Activated CD8-positive, alpha-beta memory T cell treated with anti-CD3 and anti-CD28 coated beads, Interleukin-2, amount 10 ng/mL, durations not matched to agents 7 days and 5 days (primary cell): ENCODE measurements at places on chromosomes 5 and 9.

- DNase-seq = no peak
Observed at GRCh38 chr5:126970517-126971017, 59.8 kb downstream of the MARCHF3 start.

- no peak for DNase-seq
Observed at GRCh38 chr5:160628619-160628968, 206.9 kb downstream of the PTTG1 start.

- no peak for DNase-seq
Observed at GRCh38 chr5:96180684-96181435, 219.2 kb upstream of the ELL2 start.

DNA sequence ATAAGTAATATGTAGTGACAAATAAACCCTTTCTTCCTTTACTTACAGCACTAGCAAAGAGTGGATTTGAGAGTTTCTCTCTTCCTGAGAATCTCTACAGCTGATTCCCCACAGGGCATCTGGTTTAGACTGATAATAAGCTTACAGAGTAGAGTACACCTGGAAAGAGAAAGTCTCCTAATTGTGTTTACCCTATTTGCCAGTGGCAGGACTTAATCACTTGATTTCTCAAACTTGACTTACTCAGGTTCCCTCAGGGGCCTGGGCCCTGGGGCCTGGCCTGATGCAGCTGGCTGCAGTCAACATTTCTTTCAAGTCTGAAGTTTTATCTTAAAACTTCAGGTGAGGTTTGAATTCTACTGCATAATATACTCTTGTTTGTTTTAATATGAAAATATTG is 38.0 kb upstream of the UBTD2 start:
- DNase-seq = no peak

DNA sequence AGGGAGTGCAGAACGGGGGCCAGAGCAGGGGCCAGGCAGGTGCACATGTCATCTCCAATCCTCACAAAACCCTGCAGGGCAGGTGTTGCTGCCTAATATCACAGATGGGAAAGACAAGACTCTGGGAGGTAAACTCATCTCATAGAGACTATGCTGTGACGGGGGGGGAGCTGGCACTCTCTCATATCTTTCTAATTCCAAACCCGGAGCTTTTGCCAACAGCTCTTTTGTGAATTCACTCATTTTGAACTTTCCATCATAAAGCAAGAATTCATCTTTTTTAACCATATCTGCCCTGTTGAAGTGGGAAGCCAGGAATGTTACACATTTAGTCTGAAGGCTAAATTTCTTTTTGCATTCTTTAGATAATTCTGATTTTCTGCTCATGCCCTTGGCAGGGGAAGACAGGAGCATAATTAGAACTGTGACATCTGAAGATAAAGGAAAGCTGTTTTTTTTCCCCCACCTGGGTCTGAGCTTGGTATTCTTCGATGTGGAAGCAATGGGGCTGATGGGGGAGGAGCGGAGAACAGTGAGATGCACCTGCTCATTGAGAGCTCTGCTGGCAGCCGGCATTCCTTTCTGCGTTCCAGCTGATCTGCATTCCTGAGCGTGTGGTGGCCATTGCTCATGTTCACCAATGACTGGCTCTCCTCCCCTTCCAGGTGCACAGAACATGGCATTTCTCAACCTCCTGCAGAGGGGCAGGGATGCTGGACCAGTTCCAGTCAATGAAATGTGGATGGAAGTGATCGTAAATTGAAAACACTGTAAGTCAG is 159.2 kb downstream of the NSG2 start:
- DNase-seq = no peak

DNA sequence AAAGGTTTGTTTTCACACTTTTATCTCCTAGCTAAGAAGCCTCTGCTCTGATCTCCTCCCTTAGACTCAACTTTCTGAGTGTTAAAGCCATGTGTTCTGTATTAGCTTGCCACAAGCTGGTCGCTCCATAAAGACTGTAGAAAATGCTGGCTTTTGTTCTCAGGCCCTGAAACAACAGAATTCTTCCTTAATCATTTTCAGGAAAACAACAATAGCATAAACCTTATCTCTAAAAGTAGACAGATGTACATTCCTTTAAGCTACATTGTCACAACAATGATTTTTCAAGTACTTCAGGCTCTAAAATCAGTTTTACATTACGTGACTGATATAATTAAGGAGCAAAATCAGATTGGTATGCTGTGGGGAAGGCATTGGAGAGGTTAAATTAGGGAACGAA is 41.9 kb downstream of the VCAN start:
- DNase-seq = no peak

DNA sequence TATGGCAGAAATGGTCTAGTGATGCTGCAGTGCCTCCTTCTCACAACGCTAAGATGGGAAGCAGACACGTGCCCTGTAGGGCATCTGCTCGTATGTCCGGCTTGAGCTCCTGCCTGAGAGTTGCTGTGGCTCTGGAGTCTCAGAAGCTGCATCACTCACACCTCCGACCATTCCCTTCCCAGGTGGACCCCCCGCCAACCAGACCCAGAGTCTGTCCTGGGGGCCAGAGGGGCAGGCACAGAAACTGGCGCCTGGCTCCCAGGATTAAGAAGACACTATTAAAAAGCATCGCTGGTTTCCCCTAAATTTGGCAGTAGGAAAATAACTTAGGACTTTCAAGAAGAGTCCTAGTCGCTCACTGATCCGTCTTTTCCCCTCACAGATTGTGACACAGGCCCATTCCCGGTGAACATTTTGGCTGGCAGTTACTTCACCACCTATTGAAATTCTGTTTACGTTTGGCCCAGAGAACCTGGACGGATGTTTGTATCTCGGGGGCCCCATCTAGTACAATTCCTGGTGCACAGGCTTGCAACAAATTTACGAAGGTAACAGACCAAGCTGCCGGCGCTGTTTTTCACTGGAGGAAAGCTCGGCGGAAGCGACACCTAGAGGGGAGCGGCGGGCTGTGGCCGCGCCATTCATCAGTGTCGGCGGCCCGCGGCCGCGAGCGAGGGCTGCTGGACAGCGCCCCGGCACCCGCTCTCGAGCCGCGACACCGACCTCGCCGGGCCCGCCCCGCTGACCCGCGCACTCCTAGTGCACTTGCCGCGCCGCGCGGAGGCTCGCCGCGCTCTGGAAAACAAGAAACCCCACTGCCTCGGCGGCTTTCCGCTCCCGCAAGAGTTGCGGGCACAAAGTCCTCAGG is 1.6 kb downstream of the FSTL4 start:
- DNase-seq = peak; percentile 48

DNA sequence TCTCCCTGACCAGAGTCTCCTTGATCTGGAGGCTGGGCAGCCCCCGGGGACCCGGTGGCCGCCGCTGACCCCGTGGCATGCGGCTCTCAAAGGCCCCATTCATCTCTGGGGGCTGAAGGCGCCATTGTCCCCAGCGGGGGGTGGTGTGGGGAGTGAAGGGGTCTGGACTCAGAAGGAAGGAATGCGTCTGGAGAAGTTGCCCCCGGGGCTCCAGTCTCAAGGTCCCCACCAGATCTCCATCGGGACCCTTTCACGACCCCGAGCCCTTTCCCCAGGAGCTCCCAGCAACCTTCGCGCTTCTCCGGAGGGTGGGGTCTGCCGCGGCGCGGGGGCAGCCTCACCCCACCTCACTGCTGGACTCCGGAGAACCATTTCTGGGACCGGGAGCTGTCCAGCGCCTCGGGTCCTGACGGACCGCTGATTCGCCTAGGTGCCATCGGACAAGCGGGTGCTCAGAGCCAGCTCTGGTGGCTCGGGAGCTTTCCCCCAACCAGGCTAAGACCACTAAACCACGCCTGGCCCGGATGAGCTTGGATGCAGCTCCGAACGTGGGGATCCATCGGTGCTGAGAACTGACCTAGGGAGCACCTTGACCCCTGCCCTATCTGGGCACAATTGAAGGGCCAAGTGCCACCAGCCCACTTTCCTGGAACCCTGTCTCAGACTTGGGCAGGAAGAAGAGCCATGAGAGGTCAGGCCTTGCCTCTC is 5.1 kb upstream of the PCDH1 start:
- DNase-seq = peak; percentile 52

- no peak for DNase-seq
Observed at GRCh38 chr5:73388740-73389139, 59.8 kb downstream of the FOXD1 start.

DNA sequence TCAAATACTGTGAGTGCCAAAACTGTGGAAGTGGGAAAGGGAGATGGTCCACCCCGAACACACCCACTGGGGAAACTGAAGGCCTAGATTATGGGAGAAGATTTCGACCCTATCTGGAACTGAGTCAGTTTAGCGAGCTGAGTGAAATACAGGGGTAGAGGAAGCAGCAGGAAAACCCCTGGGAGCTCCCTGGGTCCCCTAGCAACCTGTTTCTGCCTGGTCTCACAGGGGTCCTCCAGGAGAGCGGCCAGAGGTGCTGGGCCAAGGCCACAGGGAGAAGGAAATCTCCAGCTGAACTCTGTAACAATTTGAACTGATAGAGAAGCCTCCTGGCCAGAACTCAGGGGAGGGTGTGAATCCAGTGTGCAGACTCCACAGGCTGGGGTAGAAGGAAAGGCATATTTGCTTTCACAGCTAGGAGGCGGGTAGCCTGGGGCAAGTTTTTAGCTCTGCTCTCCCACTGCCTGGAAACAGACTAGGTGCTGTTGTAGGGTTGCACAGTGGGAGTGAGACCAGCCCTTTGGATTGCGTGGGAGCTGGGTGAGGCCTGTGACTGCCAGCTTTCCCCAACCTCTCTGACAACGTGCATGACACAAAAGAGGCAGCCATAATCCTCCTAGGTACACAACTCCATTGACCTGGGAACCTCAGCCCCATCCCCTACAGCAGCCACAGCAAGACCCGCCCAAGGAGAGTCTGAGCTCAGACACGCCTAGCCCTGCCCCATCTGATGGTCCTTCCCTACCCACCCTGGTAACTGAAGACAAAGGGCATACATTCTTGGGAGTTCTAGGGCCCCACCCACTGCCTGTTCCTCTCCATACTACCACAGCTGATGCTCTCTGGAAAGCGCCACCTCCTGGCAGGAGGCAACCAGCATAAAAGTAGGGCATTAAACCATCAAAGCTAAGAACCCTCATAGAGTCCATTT is 78.8 kb upstream of the GPBP1 start:
- DNase-seq = no peak

GRCh38 chr5:175797521-175798038 is 73.8 kb upstream of the CPLX2 start:
- no peak for DNase-seq

DNA sequence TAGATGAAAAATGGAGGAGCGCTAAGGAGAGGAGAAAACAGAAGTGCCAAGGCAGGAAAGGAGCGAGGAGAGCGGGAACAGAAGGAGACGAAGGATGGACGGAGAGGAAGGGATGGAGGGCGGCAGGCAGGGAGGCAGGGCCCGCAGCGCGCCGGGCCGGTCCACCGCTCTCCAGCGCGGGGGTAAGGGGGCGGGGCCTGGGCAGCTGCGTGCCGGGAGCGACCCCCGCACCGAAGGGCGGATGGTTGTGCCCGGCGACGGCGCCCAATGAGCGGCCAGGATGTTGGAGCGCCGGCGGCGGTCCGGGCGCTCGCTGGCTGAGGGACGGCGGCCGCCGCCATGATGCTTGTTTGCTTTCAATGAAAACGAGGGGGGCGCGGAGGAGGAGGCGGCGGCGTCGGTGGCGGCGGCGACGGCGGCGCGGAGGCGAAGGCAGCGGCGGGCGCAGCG is at the start of gene CNOT6:
Gene CNOT6 (plus strand): TSS at position 320 of the 450 bp plus-strand sequence. CDS start 34,898 bp downstream, outside the sequence.
- peak; percentile 93 for DNase-seq

- no peak for DNase-seq
Observed at GRCh38 chr5:171323806-171324632, 15.0 kb downstream of the TLX3 start.

DNA sequence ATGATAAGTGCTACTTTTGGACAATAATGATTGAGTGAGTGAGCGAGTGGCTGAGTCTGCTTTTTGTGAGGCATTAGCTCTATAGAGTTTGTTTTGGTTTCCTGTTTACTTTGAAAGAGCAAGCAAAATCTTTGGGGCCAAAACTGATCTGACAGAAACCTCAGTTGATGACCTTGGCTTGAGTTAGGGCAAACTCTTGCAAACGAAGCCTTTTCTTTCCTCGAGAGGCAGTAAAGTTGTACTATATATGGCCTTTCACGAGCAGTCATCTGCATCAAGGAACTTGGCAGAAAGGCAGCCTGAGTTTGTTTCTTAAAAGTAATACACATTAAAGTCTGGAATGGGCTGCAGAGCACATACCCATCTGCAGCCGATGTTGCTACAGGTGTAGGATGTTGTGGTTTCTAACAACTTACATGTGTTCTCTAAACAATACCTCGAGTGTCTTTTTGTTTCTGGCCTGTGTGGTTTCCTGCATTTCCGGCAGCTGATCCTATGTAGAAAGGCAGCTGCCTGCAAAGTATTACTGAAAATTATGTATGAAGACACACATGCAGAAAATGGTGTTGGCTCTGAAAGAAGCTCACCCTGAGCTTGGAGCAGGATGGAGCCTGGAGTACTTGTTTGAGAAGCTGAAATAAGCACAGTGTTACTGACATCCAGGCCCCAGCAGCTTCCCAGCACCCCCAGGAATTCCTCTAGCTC is 60.8 kb downstream of the FOXD1 start:
- peak; percentile 86 for DNase-seq

- peak; percentile 51 for DNase-seq
Observed at GRCh38 chr9:94783102-94783682, 56.7 kb downstream of the AOPEP start.

GRCh38 chr9:36136894-36137391 is 410 bp downstream of the GLIPR2 start:
- DNase-seq = no peak

DNA sequence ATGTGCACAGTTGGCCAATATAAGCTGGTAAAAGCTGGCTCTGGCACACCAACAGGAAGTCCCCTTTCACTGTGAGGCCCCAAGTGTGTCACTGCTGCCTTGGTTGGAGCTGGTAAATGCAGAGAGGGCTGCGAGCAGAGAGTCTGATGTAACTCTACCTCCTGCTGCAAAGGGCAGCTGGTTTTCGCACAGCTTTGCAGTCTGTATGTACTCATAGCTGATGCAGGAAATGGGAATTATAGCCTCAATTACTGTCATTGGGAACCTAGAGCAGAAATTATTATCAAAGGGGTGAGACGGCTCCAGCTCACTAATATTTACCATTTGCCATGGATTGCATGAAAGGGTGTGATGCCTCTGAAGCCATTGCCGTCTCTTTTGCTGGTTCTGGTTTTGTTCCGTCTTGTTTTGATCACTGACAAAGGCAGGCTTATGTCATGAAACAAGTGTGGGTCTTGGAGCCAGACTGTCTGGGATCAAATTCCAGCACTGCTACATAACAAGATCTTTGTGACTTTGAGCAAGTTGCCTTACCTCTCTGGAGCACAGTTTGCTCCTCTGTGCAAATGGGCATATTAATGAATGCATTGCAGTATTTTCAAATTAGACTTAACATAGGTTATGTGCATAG is 124.3 kb upstream of the SLC25A48 start:
- DNase-seq = no peak
